ENCODE measurements at places on chromosomes 2 and 18.

DNA sequence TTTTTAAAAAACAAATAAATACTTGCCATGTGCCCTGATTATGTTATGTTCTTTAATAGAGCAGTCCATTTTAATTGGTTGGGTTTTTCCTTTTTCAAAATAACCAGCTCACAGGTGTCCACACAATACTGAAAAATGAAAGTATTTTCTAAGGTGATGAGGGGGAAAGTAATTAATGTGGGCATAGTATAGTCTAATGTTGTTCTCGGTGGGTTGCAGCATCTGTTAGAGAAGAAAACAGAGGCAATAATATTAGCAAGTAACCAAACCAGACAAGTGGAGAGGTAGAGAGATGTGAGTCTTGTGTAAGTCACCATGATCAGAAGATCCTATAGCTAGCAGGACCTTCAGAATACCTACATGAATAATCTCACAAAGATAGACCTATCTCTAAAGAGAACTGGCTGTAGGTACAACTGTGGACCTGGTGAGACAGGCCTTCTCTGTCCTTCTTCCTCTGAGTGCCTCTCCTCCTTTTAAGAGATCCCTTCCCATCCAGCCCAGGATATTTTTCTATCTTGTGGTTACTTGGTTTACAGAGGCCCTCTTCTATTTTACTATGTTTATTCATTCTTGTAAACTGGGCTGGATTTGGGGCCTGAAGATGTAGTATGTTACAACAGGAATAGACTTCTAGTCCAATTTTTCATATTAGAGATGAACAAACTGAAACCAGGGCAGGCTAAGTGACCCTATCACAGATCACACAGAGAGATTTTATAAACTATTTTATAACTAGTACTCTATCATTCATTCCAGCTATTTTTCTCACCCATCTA lies 67.1 kb upstream of the MSTN start:
- DNase-seq, result no peak

GRCh38 chr2:402721-403120 lies 114.8 kb upstream of the ALKAL2 start:
- DNase-seq, result no peak

DNA sequence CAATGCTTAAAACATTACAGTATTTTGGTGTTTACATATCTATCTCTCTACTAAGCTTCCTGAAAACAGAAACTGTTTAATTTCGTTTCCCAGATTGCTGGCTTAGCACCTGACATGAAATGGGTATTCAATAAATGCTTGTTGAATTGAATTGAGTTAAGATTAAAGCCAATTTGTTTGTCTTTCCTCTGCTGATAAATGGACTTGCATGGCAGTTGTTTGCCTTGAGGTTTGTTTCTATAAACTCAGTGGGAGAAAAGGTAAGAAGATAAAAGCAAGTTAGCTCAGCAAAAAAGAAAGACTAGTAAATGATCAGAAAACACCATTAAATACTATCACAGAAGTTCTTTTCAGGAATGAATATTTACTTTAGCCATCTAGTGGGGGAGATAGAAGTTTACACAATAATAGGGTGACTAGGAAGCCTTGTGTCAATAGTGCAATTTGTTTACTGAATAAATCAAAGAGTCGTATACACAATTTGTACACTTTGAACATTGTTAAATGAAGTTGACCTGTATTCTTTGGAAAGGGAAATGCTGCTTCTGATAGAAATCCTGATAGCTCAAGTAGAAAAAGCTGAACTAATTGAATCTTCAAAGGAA lies 754.5 kb upstream of the FAM98A start:
- DNase-seq, result no peak

DNA sequence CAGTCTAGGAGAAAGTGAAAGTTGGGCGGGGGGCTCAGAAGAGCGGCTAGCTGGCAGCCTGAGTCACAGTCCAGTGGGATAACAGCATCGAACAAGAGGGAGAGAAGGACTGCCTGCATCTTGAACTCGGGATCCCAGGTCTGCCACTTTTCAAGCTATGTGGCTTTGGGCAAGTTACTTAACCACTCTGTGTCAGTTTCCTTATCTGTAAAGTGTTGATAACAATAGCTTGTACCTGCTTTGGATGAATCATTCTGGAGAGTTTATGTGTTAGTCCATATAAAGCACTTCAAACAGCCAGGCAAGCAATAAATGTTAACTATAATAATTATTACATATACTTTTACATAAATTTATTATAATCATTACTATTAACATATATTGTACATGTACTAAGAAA lies 4.6 kb downstream of the DYSF start:
- DNase-seq, result no peak

- no peak for DNase-seq
These were observed 75.4 kb downstream of the ANKRD12 start for GRCh38 chr18:9211955-9212354.

DNA sequence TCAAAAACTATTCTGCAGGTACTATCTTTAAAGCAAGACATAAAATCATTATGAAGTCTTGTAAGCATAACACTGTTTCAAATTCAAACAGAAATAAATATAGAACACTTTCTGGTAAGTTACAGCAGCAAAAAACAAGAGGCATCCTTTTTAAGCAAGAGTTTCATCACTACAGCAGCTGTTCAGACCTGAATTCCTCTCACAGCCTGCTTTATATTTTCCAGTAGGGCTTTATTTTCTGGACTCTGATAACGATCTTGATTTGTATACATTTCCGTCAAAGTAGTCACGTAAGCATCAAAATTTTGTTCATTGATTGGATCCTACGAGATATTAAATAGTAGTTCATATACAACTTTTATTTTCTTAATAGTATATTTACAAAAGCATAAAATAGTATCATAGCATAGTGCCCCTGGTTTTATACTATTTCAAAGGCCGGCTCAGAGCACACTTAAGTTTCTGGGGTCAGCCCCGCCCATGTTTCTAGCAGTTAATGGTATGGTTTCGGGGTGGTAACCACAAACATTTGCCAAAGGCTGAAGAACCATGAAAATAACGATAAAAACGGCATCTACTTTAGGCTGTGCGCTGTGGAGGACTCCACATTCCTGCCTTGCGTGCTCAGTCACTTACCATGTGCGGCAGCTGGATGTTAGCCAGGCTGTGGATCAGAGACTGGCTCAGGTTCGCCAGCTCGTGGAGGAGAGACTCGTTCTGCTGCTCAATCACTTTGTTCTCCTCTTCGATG lies 47.5 kb upstream of the PXDN start:
- DNase-seq, result no peak

GRCh38 chr2:180360283-180360618 lies 353.2 kb upstream of the CWC22 start:
- no peak for DNase-seq

DNA sequence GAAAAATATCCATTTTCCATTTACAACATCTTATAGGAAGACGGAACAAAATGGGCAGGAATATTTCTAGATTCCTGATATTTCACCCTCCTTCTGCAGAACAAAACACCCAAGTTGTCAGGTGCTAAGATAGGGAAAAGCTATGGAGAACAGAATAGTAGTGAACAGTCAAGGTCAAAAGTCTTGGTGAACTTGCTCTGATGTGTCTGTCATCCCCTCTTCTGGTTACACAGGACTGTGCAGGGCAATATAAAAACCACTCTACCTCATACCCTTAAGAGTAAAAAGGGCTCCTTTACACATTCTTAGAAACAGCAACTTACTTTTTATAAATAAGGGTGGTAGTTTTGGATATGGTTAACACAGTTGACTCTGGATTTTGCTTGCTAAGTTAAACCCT lies 4.4 kb downstream of the MYL1 start:
- no peak for DNase-seq

- DNase-seq, result no peak
These were observed 15.2 kb downstream of the PAX8 start for GRCh38 chr2:113263546-113263945.

GRCh38 chr2:725468-725867 lies 48.3 kb upstream of the TMEM18 start:
- DNase-seq, result no peak

- no peak for DNase-seq
These were observed 325.4 kb upstream of the FIGN start for GRCh38 chr2:164061129-164061746.

DNA sequence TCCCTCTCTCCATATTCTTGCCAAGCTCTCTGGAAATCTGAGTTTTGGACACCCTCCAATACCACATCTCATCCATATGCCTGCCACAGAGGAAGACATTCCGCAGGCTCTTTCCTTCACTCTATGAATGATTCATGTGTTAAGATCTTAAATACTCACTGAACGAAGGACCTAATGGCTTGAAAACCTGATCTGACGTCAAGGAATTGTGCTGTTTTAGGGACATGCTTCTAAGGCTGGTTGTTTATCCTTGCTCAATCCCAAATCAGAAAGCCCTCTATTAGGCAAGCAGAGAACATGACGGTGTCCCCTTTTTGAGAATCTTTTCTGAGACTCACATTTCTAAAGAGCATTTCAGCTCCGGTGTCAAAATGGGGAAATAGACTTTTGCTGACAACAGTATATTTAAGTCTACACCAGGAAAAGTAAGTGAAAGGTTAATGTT lies 83.7 kb upstream of the GALNT5 start:
- DNase-seq, result no peak

Measured in activated CD8-positive, alpha-beta memory T cell treated with anti-CD3 and anti-CD28 coated beads for 4 hours (primary cell).